ENCODE measurements at places on chromosomes 1 and 21.
A peak's percentile ranks its signal among the peaks of the same experiment; 100 is the strongest.

GRCh38 chr1:225442123-225442505 is 14.3 kb upstream of the LBR start:
- DNase-seq, result no peak

GRCh38 chr1:26015358-26015757 is 6.2 kb upstream of the EXTL1 start:
- DNase-seq, result no peak

- no peak for DNase-seq
Measured at GRCh38 chr1:225423518-225423855, 4.4 kb downstream of the LBR start.

- no peak for DNase-seq
Measured at GRCh38 chr1:71592646-71593274, 511.9 kb upstream of the ZRANB2 start.

DNA sequence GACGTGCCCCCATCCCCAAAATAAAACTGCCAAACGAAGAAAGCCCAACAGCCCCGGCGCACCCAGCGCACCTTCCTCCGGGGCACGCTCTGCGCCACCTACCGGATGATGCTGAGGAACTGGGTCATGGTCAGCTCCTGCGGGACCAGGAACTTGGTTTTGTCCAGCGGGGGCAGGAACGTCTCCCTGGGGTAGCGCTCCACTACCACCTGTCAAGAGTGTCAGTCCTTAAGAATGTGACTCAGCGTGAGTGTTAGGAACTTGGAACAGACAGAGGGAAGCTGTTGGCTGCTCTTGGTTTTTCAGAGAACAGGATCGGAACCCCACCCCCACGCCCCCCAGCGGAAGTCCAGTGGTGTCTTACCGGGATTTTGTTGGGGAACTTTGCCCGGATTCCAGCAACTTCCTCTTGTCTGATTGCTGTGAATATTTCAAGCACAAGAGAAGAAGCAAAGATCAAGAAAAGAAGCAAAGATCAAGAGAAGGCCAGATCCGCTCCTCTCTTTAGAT is 431 bp downstream of the MAP1LC3C start:
- peak; percentile 37 for DNase-seq

DNA sequence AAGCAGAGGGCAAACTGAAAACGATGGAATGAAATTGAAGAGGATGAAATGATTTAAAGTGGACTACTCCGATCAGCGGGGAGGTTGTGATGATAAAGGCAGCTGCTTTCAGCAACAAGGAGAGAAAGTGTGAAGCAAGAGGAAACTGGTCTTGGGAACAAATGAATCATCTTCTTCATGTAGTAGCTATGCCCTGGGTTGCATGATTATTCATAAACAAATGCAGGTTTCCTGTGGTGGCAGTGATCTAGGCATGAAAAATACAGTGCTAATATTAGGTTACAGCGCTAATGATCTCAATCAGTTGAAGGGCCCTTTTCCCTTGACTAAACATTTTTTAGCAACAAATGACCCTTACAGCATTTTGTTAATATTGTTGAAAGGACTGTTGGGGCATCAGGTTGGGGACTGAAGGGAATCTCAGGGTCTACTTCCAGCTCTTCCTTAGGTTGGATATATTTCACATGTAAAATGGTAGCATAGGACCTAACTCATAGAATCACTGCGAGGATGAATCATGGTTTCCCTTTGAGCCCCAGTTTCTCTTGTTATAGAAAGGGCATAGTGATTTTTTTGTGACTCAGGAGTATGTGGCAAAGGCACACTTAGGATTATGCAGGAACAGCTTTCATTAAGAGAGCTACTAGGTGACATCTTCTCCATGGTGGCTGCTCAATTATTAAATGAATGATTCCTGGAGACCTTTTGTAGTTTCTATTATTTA is 1.9 kb upstream of the ZFYVE9 start:
- no peak for DNase-seq

DNA sequence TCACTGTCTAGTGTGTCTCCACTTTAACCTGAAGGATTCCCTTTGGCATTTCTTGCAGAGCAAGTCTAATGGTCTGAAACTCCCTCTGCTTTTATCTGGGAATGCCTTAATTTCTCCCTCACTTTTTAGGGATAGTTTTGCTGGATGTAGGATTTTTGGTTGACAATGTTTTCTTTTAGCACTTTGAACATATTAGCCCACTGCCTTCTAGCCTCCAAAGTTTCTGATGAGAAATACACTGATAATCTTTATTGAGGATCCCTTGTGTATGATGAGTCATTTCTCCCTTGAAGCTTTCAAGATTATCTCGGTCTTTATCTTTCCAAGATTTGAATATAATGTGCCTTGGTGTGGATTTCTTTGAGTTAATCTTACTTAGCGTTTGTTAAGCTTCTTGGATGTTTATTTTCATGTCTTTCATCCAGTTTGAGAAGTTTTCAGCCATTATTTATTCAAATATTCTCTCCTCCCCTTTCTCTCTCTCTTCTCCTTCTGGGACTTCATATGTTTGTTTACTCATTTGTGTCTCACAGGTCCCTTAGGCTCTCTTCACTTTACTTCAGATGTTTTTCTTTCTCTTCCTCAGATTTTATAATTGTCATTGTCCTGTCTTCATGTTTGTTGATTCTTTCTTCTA is 53.1 kb downstream of the STYXL2 start:
- no peak for DNase-seq

GRCh38 chr1:94621395-94621794 is 79.8 kb upstream of the F3 start:
- no peak for DNase-seq

GRCh38 chr1:46067652-46068051 is 64.8 kb downstream of the PIK3R3 start:
- DNase-seq, result no peak

DNA sequence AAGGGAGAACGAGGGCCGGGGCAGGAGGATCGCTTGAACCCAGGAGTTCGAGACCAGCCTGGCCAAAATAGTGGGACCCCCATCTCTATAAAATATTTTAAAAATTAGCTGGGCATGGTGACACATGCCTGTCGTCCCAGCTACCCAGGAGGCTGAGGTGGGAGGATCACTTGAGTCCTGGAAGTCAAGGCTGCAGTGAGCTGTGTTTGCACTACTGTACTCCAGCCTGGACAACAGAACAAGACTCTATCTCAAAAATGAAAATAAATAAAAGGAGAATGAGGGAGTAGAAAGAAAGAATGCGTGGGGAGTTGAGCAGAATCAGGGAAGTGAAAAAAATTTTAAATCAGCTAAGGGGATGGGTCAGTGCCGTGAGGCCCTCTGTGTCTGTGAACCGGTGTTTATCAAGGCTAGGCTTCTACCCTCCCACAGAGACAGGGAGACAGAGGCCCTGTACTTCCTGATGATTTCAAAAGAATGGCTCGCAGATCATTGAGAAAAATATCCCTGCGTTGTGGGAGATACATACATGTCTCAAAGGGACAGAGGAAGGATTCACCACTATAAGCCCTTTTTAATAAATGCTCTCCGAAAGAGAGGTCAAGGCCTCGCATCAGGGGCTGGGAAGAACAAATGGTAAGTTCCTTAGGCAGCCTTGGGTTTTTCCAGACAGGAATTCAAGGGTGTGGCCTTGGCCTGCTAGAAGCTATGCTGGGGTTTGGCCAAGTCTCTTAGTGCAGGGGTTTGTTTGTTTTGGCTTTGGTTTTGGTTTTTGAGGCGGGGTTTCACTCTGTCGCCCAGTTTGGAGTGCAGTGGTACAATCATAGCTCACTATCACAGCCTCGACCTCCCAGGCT is 20.7 kb downstream of the IL10RB start:
- DNase-seq, result peak; percentile 28

- DNase-seq, result no peak
Measured at GRCh38 chr1:91693557-91693956, 192.4 kb downstream of the TGFBR3 start.
